ENCODE measurements at places on chromosomes 4 and X. TPM values are rescaled to one million over a fixed set of nuclear protein-coding genes. Genes with fewer than 3 reads are reported as not detected.

GRCh38 chr4:112848911-112849310 is 200.5 kb upstream of the ANK2 start:
- DNase-seq, result no peak

DNA sequence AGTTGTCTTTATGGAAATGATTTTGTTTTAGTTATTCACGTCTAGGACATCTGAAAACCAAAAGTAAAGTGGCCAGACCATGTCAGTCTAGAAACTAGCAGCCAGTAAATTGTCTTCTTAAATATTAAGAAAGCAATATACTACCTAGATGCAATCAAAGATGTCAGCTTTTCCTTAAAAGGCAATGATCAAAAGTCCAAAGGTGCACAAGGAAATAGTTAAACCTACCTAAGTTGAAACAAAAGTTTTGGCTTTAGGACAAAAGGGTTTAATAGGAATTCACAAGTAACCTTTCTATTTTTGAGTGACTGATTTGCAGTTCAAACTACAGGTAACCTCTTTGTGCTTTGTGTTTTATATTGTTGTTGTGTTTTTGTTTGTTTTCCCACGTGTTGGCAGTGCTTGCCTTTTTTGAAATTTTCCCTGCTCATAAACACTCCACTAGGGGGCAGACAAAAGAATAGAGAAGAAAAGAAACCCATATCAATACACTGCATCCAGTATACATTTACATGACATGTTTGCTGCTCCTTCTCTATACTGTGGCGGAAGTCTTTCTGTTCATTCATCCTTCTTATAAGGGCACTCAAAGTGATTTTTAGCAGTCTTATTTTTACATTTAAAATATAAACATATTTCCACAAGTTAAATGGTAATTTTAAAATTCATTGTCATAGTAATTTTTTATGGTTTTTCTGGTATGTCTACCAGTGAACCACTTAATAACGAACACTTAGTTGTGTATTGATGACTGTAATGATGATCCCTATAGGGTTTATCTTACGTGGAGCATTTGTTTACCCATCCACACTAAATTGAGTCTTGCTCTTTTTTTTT is 62.7 kb downstream of the GAB1 start:
- no peak for DNase-seq

DNA sequence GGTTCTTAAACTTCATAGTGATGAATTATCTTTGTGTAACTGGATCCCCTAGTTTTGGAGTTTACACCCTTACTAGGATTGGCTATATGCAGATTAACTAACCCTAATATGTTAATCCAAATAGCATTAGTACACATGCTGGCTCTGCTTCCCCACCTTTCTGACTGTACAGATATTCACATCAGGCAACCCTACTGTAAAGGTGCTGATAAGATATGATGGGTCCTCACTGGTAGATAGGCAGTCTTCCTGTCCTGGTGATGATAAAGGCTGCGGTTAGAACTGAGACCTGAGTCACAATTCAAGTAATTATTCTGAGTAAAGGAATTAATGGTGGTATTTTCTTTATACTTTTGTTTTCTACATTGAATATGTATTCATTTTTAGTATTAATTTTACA is 118.6 kb downstream of the COL4A5 start:
- no peak for DNase-seq

Gene IL2RG
- polyA plus RNA-seq, result 0.93 TPM

Gene CHST7
- polyA plus RNA-seq, result 3.0 TPM

Gene XK
- 1.3 TPM for polyA plus RNA-seq
